ENCODE measurements at places on chromosomes 12 and 14.

GRCh38 chr12:48110691-48111311 is 4.9 kb upstream of the SENP1 start:
- H3K36me3 ChIP-seq, result no peaks in the 10 kb centered on the region
- DNase-seq, result no peak
- H3K4me1 ChIP-seq, result peaks cover 10% of the 10 kb centered on the region

DNA sequence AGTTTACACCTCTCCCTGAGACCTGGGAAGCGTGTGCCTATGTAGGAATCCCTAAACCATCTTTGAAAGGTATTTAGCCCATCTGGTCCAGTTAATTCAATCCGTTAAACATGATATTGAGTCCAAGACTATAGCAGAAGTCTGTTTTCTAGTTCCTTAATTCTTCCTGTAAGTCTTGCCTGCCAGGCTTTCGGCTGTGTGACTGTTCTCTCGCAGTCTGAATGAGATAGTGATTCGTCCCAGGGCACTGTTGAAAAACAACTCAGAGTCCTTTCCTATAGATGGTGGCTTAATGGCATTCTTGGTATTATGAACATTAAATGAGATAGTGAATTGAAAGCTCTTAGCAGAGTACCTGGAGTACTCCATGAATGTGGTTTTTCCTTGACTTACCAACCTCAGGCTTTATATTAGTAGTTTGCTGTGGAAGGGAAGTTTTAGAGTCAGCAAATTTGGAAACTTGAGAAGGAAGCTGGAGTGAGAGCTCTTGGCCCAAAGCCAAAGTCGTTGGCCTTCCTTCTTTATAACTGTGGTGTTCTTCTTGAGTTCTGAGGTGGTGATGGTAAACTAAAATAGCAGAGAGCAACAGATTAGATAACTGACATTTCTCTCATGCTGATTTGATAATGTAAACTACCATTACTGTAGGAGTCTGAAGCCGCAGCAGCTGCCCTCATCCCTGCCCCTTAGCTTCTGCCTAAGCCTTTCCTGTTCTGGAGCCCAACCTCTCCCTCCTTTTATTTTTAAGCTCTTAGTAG is 76.5 kb downstream of the TGFB3 start:
- H3K36me3 ChIP-seq, result no peaks in the 10 kb centered on the region
- H3K27me3 ChIP-seq, result no peaks in the 10 kb centered on the region
- no peaks in the 10 kb centered on the region for H3K4me1 ChIP-seq
- no peak for DNase-seq

DNA sequence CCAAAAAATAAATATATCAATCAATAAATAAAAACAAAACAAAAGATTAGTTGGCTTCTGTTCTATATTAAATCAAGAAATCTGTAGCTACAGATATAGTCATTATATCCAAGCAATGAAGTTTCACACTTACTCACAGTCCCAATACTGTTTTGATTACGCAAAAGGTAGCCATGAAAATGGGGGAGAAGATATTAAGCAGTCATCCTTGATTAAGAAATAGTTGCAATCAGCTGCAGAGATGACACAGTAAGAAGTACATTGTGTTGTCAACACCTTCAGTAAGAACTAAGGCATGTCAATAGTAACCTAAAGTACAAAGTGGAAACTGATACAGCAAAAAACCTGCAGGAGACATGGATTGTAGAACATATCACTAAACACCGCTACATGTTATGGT is 11.0 kb upstream of the RHOJ start:
- H3K27me3 ChIP-seq, result no peaks in the 10 kb centered on the region
- no peaks in the 10 kb centered on the region for H3K36me3 ChIP-seq
- no peaks in the 10 kb centered on the region for H3K4me1 ChIP-seq
- no peak for DNase-seq
- H3K27ac ChIP-seq, result no peak overlapping the region

DNA sequence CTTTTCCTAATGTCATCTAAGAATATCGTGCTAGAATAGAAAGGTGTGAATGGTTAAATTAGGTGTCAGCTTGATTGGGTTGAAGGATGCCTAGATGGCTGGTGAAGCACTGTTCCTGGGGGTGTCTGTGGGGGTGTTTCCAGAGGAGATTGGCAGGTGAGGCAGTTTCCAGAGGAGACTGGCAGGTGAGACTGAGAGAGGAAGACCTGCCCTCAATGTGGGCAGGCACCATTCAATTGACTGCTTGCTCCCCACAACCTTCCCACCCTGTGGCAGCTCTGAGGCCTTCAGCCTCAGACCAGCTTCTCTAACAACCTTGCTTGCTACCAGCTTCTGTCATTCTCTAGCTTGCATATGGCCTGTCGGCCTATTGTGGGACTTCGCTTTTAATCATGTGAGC is 9.2 kb downstream of the RNASE9 start:
- no peak overlapping the region for H3K27ac ChIP-seq
- H3K4me1 ChIP-seq, result no peaks in the 10 kb centered on the region
- H3K36me3 ChIP-seq, result no peaks in the 10 kb centered on the region
- H3K27me3 ChIP-seq, result no peaks in the 10 kb centered on the region
- no peak for DNase-seq
- H3K4me3 ChIP-seq, result no peak overlapping the region

DNA sequence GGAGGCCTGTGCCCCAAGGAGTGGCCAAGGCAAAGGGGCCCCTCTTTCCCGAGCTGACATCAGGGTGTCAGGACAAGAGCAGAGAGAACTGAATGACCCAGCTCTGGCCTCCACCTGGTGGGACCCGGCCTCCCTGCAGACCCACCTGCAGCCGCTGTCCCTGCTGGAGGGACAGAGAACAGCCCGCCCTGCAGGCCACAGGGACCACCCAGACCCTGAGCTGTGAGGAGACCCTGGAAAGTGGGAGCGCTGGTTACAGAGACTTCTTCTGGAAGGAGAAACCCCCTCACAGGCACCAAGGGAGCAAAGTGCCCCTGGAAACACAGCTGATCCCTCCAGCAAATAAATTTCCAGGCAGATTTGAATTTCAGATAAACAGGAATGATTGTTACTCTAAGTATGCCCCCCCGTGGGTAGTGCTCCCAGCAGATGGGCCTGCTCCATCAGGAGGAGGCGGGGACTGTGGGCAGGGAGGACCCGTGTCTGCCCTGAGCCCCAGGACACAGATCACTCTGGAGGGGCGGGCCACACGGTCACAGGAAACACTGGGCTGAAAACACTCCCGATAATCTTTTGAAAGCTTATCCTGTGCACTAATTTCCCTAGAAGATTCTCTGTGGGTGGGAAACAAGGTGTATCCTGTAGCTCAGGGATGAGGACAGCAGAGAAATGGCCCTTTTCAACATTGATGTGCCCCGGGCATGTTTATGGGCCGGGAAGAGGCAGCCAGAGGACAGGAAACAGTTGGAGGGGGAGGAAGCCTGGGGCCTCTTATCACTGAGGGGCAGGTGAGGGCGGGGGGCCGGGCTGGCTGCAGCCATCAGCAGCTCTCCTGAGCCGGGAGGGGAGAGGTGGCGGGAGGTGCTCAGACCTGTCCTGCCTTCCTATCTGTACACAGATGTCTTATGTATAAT is 276.0 kb downstream of the ADGRD1 start:
- no peaks in the 10 kb centered on the region for H3K27me3 ChIP-seq
- no peaks in the 10 kb centered on the region for H3K4me1 ChIP-seq
- no peak for DNase-seq
- no peaks in the 10 kb centered on the region for H3K36me3 ChIP-seq

- peaks cover 65% of the 10 kb centered on the region for H3K4me1 ChIP-seq
- H3K36me3 ChIP-seq, result no peaks in the 10 kb centered on the region
- peak within 1 kb of the TSS; percentile 80 for H3K27ac ChIP-seq
- peak within 1 kb of the TSS; percentile 99 for H3K4me3 ChIP-seq
- no peaks in the 10 kb centered on the region for H3K27me3 ChIP-seq
- peak; percentile 47 for DNase-seq
Measured at GRCh38 chr14:95516554-95517181, at the start of gene SYNE3. SYNE3 (minus strand) TSS chr14:95516650; CDS start chr14:95475821, 40,829 bp downstream.

DNA sequence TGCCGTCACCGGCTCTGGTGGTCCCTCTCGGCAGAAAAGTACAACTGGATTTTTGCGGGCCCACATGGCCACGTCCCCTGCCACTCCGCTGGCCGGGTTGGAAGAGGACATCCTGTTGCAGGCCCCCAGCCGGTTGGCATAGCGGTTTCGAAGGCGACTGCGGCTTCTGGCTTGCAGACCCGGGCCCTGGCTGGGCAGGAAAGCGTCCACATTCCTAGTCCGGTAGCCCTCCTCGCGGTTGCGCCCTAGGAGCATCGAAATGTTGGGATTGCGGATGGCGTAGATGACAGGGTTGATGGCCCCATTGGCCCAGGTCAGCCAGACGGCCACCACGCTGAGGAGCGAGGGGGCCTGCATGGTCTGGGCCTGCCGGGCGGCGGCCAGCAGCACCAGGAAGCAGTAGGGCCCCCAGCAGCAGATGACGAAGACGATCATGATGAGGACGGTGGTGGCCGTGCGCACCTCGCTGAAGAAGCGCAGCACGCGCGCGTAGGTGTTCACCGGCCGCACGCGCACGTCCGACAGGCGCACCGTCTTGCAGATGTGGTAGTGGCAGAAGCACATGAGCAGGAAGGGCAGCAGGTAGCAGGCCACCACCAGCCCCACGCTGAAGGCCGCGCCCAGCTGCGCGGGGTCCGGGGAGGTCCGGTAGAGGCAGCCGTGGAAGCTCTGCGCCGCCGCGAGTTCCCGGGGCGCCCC is 1.2 kb downstream of the GPR135 start:
- no peaks in the 10 kb centered on the region for H3K27me3 ChIP-seq
- H3K4me1 ChIP-seq, result no peaks in the 10 kb centered on the region
- no peaks in the 10 kb centered on the region for H3K36me3 ChIP-seq
- peak overlapping the region; percentile 66 for H3K4me3 ChIP-seq

DNA sequence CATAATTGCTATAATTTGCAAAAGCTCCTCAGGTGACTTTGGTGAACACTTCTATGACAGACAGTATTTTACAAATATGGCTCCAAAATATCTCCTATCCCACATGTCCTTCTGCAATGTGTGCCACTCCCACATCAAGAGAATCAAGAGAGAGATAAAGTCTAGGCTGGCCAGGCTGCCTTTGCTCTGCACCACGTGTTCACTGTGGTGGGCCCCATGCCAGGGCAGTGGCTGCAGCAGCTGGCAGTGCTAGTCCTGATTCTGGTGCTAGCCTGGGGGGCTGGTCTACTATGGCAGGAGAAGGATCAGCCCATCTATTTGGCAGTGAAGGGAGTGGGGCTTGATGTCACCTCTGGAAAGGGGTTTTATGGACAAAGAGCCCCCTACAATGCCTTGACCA is 86.3 kb downstream of the DRAM1 start:
- no peaks in the 10 kb centered on the region for H3K36me3 ChIP-seq
- H3K27me3 ChIP-seq, result no peaks in the 10 kb centered on the region
- no peak for DNase-seq
- peaks cover 4% of the 10 kb centered on the region for H3K4me1 ChIP-seq

GRCh38 chr12:108629824-108630476 is 3.7 kb downstream of the SELPLG start:
- peaks cover 75% of the 10 kb centered on the region for H3K4me1 ChIP-seq
- H3K4me3 ChIP-seq, result peak overlapping the region; percentile 50
- peaks cover 36% of the 10 kb centered on the region for H3K36me3 ChIP-seq
- H3K27ac ChIP-seq, result peak overlapping the region; percentile 89
- H3K27me3 ChIP-seq, result no peaks in the 10 kb centered on the region
- DNase-seq, result peak; percentile 63

- no peak overlapping the region for H3K4me3 ChIP-seq
- DNase-seq, result no peak
- H3K36me3 ChIP-seq, result peaks cover 47% of the 10 kb centered on the region
Measured at GRCh38 chr14:23557946-23558345, 1.9 kb downstream of the THTPA start.

DNA sequence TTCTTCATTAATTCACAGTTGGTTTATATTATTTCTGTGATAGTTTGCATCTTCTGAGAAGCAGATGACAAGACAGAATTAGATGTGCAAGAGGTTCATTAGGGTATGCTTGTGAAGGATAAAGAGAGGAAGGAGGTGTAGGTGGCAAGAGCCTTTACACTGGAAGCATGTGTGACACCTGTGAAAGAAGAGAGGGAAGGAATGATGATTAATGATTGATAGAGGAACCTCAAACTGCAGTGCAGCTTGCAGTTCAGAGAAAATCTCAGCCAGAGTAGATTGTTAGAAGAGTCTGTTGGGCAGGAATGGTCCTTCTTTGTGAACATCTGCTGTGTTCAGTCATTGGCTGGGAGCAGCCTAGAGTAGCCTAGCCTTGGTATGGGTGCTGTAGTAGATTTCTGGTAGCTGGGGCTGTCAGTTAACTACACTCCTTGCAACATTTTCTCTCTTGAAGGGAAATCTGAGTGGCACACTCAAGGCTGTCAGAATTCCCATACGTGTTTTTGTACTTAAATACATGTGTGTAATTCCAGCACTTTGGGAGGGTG is 9.0 kb downstream of the RCOR1 start:
- H3K36me3 ChIP-seq, result no peaks in the 10 kb centered on the region
- no peak for DNase-seq
- H3K4me1 ChIP-seq, result no peaks in the 10 kb centered on the region
- no peak overlapping the region for H3K27ac ChIP-seq
- H3K4me3 ChIP-seq, result no peak overlapping the region

GRCh38 chr12:112149596-112149995 is 24.2 kb downstream of the TRAFD1 start:
- no peak overlapping the region for H3K27ac ChIP-seq
- no peak overlapping the region for H3K4me3 ChIP-seq
- no peaks in the 10 kb centered on the region for H3K4me1 ChIP-seq
- DNase-seq, result no peak

- H3K4me1 ChIP-seq, result no peaks in the 10 kb centered on the region
- H3K27ac ChIP-seq, result no peak overlapping the region
- no peaks in the 10 kb centered on the region for H3K27me3 ChIP-seq
- no peaks in the 10 kb centered on the region for H3K36me3 ChIP-seq
- no peak overlapping the region for H3K4me3 ChIP-seq
- DNase-seq, result no peak
Measured at GRCh38 chr14:103442288-103442687, 57.1 kb downstream of the MARK3 start.

DNA sequence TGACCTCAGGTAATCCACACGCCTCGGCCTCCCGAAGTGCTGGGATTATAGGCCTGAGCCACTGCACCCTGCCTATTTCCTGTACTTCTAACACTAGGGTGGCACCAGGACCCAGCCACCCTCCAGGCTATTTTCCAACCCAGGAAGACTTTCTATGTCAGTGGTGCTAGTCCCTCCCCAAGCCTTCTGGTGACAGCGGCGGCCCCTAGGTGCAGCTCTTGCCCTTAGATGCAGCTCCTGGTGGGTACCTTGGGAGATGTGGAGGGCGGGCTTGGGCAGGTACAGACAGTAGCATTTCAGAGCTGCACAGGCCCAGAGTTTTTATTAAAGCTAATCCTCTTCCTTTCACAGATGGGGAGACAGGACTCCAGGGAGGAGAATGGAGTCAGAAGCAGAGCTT is 62.8 kb downstream of the SRRM4 start:
- H3K36me3 ChIP-seq, result no peaks in the 10 kb centered on the region
- no peaks in the 10 kb centered on the region for H3K27me3 ChIP-seq
- no peaks in the 10 kb centered on the region for H3K4me1 ChIP-seq
- DNase-seq, result no peak

GRCh38 chr12:39230086-39230485 is 212.8 kb downstream of the KIF21A start:
- H3K4me1 ChIP-seq, result no peaks in the 10 kb centered on the region
- H3K4me3 ChIP-seq, result no peak overlapping the region
- H3K36me3 ChIP-seq, result no peaks in the 10 kb centered on the region
- DNase-seq, result no peak

- H3K27me3 ChIP-seq, result no peaks in the 10 kb centered on the region
- H3K36me3 ChIP-seq, result no peaks in the 10 kb centered on the region
- no peak overlapping the region for H3K4me3 ChIP-seq
- no peak overlapping the region for H3K27ac ChIP-seq
Measured at GRCh38 chr12:57929092-57929830, 12.1 kb upstream of the ATP23 start.

- H3K27ac ChIP-seq, result no peak overlapping the region
- no peak overlapping the region for H3K4me3 ChIP-seq
- H3K4me1 ChIP-seq, result no peaks in the 10 kb centered on the region
- no peaks in the 10 kb centered on the region for H3K27me3 ChIP-seq
- no peaks in the 10 kb centered on the region for H3K36me3 ChIP-seq
Measured at GRCh38 chr14:31990926-31991572, 86.1 kb upstream of the ARHGAP5 start.

Data from naive thymus-derived CD4-positive, alpha-beta T cell (primary cell).